ENCODE measurements at places on chromosomes 1 and 21. TPM values are rescaled to one million over a fixed set of nuclear protein-coding genes. Genes with fewer than 3 reads are reported as not detected.

The ST6GALNAC5 gene
- 31.2 TPM for total RNA-seq

The KLF17 gene
- under 0.01 TPM for total RNA-seq

The NCF2 gene
- total RNA-seq = 1.7 TPM

The RSPH1 gene
- 0.98 TPM for total RNA-seq

The FAM151A gene
- not detected for total RNA-seq

The VCAM1 gene
- total RNA-seq = 19.9 TPM

The KPRP gene
- total RNA-seq = not detected

The PTAFR gene
- total RNA-seq = 0.74 TPM
